ENCODE measurements at places on chromosomes 6 and 20.

- no peak for DNase-seq
Observed at GRCh38 chr6:165728216-165728615, 65.2 kb upstream of the PDE10A start.

GRCh38 chr20:37668166-37668565 is 25.7 kb upstream of the CTNNBL1 start:
- DNase-seq = no peak

DNA sequence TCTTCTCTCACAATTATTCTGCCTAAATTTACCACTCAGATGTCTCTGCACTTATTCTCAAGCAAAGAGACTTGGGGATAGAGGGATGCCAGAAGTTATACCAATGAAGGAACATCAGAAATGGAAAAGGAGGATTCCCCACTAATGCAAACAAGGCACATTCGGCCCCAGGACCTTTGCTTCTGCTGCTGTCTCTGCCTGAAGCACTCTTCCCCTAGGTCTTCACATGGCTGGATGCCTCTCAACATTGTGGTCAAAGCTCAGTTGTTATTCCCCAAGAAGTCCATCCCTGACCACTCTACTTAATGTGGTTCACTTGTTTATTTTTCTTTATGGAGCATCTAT is 508.7 kb downstream of the DOK5 start:
- no peak for DNase-seq

- DNase-seq = no peak
Observed at GRCh38 chr6:4435981-4436445, 300.6 kb upstream of the ECI2 start.

DNA sequence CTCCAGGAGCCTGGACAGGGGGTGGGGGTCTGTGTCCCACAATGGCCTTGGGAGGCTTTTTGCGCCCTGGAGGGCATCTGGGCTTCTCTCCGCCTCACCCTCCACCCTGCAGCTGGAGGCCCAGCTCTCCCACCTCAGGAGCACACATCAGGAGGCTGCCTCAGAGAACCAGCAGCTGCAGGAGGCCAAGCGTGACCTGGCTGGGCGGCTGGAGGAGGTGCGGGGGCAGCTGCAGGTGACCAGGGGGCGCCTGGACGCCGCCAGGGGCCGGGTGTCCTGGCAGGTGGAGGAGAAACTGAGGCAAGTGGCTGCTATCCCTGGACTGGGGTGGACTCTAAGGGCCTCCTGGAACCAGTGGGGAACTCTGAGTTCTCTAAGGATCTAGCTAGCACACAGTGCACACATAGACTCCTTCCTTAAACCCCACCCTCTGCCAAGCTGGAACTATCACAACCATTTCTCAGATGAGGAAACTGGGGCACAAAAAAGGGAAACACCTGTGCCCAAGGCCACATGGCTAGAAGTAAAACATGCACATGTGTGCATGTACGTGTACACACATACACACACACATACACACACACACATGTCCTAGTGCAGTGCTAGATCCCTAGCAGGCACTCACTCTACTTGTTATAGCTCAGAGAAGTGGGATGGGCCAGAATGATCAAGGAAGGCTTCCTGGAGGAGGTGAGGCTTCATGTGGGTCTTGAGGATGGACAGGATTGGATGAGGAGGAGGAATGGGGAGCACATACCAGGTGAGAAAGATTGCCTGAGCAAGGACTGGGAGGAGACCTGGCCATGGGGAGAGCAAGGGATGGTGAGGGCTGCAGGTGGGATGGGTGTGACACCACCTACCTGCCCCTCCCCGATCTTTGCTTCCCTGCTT is 22.9 kb downstream of the RAB44 start:
- no peak for DNase-seq

GRCh38 chr20:34983995-34984735 is 28.5 kb downstream of the MYH7B start:
- no peak for DNase-seq

- DNase-seq = no peak
Observed at GRCh38 chr6:33824461-33825154, 20.8 kb upstream of the MLN start.

DNA sequence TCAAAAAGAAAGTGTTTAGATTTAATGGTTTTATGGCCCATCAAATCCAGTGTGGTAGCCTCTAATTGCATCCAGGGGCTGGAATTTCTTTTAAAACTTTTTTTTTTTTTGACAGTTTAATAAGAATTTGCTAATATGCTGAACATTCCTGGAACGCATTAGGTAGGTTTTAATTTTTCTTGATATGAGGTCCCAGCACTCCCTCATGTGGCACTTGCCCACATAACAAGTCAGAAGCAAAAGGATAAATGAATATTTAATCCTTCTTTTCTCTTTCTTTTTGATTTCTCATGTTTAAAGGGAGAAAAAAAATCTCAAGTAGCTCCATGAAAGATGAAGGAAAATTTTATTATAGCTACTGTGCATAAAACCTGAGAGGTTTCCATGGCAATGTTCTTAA is 13.5 kb downstream of the HAO1 start:
- no peak for DNase-seq

GRCh38 chr20:49460916-49461315 is 21.6 kb downstream of the KCNB1 start:
- no peak for DNase-seq

GRCh38 chr6:80969439-80969838 is 783.0 kb downstream of the TENT5A start:
- no peak for DNase-seq

DNA sequence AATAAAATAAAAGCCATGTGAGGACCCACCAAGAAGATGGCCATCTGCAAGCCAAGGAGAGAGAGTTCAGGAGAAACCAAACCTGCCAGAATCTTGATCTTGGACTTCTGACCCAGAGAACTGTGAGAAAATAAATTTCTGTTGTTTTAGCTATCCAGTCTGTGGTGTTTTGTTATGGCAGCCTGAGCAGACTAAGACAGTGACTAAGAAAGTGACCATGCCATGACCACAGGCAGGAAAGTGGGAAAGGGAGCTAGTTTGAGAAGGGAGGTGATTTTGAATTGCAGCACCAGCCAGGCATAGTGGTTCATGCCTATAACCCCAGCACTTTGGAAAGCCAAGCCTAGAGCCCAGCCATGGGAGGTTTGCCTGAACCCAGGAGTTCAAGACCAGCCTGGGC is 21.9 kb upstream of the C6orf62 start:
- DNase-seq = no peak

GRCh38 chr6:21375151-21376116 is 218.1 kb upstream of the SOX4 start:
- no peak for DNase-seq

- DNase-seq = no peak
Observed at GRCh38 chr6:63734923-63735322, 99.3 kb downstream of the PHF3 start.

DNA sequence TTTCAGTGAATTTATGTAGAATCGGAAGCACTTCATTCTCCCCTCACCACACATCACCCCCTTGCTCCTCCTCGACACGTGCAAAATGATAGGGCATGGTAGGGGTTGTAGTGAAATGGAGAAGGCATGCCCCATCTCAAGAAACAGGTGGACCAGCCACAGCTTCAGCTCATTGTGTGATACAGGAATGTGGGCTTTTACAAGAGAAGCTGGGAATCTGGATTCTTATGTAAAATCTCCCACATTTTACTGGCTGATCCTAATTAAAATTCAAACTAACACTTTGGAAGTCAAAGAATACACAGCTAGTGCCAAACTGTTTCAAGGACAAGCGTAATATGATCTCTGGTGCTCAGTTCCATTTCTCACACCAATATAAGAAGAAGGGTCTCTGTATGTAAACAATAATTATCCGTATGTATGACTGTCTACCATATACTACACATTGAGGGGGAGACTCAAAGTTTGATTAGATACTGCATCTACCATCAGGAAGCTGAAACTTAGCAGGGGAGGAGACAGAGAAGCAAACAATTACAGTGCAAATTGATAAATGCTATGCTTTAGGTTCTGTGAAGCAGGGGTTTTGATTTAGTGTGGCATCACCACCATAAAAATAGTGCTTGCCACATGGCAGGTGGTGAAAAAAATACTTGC is 24.3 kb upstream of the KIAA0408 start:
- no peak for DNase-seq

DNA sequence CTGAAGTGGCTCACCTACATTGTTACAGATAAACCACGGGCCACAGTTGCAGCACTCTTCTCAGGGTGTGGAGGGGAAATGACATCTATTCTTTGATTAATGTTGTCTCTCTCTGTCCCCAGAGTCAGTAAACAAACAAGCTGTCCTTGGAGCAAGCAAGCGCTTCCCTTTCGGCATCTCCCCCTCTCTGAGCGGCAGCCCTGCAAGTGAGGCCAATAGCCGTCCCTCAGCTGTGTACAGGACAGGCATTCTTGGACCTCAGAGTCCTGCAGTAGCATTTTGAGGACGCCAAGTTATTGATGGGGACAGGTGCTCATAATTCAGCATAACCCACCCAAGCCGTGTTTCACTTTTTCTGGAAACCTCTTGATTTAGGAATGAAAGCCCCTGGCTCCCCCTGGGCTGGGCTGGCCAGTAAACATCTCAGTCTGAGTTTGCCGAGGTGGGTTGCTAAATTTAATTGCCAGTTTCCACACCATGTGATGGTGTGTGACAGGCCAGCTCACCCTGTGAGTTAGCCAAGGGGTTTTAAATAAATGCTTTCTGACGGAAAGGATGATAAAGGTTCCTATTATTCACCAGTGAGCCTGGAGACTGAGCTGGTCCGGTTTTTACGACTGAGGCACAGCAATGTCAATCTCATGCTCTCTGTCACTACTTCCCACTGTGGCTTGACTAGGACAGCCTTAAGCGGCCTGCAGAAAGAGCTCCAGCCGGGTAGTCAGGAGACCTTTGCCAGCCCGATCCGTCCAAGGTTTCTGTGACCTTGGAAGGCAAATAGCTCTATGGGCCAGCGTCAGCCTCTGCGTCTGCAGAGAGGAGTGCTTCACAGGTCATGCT is 214.8 kb upstream of the RREB1 start:
- DNase-seq = no peak

DNA sequence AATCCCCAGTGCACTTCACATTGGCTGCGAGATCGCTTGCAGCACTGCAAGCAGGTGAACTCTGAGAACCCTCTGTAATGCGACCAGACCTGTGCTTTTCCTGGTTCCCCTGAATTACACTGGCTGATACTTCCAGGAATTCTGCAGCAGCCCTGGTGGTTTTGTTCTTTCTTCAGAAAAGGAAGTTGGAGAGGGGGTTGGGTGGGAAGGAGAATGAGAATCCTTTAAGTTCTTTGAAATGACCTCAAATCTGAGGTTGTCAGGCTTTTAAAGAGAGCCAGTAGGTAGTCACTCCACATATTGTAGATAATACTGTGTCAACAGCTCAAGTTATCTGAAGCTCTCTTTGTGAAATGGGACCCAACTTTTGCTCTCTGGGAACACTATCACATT is 62.4 kb downstream of the GCNT2 start:
- no peak for DNase-seq

DNA sequence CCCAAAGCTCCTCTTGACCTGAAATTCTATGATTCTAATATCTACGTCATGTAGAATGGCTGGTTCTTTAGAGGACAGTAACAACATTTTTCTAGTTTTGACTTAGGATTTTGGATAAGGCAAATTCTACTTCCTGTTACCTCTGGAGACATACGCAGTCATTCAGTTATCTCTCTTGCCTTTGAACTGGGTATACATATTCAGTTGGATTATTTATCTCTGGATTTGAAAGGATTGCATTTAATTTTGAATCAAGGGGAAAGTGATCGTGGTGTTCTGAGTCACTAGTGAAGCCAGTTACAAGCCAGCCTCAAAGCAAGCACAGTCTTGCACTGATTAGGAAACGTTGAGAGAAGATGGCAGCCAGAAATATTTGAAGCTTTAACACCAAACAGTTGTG is 35.3 kb upstream of the BCAS1 start:
- DNase-seq = no peak

DNA sequence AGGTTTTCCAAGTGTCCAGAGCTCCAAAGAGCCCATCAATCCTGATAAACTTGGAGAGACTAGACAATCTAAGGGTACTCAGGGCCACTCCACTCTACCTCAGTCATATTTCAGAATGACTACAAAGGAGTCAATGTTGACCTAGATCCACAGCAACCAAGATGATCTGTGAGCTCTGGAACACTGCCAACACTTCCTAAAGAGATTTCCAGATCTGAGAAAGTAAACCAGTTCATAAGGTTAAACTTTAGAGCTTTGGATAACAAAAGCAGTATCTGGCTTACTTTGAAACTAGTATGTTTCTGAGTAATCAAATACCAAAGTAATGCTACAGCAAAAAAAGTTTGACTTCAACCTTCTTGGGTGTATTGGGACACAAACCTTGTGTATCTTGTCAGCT is 122.7 kb downstream of the BTBD9 start:
- no peak for DNase-seq

GRCh38 chr6:139311831-139312230 is 20.0 kb upstream of the TXLNB start:
- DNase-seq = no peak

DNA sequence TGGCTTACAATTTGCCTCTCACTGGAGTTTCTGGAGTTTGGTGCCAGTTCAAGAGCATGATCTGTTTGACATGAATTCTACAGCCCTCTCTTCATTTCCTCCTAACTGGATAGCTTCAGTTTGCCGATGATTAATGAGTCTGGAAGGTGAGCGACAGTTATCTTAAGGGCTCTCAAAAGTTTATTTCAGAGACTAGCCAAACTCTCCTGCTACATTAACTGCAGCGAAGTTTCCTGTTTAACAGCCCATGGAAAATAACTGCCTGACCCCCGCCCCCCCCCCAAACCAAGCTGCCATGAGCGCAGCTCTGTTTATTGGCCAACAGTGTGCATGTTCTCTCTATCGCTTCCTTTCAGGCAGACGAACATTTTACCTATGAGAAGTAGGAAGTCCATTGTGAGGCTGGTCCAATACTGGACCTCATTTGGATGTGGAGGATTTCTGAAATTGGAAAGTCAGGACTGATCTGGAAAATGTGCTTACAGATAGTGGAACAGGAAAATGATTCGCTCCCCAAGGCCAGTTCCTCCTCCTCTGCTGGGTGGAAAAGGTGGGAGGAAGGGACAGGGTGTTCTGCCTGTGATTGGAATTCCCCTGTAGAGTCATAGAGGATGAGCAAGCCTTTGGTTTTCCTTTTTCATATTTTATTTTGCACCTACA is 522.2 kb upstream of the JAG1 start:
- DNase-seq = no peak

DNA sequence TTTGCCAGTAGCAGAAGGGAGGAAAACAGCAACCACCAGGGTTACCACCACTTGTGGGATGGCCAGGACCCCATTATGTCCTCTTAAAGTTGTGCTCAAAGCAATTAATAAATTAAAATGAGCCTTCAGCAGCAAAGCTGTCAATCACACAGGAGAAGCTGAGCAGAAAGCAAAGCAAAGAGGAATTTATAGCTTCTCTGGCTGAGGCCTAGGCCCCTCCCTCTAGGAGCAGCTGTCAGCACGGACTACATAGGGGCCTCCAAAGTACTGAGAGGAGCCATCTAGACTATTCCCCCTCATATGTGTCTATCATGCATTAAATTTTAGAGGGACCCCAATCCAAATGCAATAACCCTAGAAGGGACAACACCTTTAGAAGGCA is 6.4 kb downstream of the CCND3 start:
- DNase-seq = no peak

DNA sequence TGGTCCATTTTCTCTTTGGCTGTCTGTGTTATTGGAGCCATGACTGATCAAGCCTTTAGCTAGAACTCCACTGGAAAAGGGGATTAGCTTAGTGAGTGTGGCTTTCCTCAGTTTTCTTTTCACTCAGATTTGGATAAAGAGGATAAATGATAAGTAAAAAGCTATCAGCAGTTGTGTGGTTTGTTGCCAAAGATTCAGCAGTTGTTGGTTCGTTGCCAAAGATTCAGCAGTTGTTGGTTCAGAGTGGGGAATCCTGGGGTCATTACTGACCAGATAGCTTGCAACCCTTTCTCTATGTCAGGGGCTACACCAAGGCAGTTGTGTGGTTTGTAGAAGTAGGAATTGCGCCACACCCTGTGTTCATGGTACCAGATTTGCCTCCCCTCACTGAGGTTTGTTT is 107.7 kb upstream of the SCP2D1 start:
- no peak for DNase-seq
